Epithelial cell of esophagus (primary cell): ENCODE measurements at places on chromosomes 2 and 18.

DNA sequence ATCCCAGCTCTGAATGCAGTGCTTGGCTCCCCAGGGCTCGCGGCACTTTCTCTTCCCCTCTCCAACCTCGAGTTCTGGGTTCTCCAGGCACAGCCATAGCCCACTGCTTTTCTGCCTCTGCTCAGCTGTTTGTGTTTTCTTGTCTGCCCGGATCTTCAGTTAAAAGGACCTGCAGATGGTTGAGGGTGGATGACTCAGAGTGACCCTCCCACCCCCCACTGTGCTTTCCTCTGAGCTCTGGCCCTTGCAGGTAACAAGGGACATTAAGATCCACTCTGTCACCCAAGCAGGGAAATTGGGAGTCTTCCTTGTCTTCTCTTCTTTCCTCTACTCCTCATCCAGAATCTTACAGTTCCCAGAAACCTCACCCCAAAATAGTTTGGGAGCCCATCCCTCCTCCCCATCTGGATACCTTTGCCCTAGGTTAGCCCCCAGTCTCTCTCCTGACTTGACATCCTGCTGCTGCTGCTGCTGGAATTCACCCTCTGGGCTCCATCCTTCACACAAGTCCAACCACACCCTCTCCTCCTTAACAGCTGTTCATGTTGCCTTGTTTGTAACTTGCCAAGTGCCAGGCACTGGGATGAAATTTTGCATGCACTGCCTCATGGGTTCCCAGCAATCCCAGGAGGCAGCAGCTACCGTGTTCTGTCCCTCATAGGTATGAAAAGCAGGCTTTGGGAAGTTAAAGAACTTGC lies 157.9 kb upstream of the TTC39C start:
- peak; percentile 33 for DNase-seq

DNA sequence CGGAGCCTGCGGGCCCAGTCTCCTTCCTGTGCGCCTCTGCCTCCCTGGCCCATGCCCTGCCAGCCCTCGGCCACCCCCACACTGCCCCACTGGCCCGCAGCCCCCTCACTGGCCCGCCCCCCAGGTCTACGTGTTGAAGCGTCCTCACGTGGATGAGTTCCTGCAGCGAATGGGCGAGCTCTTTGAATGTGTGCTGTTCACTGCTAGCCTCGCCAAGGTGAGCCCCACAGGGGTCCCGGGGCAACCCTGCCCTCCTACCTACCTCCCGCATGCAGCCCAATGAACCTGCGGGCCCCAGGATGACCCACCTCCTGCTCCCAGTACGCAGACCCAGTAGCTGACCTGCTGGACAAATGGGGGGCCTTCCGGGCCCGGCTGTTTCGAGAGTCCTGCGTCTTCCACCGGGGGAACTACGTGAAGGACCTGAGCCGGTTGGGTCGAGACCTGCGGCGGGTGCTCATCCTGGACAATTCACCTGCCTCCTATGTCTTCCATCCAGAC lies 3.3 kb downstream of the CTDSP1 start:
- no peak for DNase-seq

DNA sequence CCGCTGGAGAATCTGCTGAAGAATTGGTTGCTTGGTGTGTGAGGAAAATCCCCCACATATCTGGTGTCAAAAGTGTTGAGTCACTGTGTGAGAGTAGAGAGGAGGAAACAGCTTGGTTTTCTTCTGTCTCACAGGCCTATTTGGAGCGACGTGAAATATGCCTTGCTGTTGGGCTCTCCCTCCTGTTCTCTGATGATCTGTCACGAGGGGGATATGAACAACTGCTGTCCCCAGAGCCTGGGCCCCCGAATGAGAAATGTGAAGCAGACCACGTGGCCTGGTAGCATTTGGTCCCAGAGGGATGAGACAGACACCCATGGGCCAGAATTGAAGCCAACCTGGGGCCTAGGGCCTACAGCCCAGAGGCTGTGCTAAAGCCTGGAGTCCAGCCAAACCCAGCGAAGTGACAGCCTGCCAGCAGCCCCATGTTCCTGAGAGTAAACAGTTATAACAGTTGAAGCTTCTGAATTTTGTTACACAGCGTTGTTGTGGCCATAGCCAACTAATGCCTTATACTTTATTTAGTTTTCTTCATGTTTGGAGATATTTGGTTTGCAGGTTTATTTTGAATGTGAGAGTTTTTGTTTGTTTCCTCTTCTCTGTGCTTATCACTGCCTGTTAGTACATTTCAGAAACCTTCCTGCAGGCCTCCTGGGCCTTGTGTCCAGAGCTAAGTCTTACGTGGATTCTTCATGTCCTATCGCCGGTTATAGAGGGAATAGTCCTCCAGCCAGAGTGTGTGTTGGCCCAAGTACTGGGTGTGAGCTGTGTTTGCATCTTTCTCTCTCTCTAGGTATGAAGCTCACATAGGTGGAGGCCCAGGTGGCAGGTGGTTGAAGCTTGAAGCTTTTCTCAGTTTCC lies 18.7 kb upstream of the COLEC12 start:
- DNase-seq, result no peak

- no peak for DNase-seq
Observed at GRCh38 chr2:127378720-127379119, 9.1 kb downstream of the MAP3K2 start.

GRCh38 chr2:110796716-110797301 lies 64.4 kb downstream of the ACOXL start:
- DNase-seq, result no peak

DNA sequence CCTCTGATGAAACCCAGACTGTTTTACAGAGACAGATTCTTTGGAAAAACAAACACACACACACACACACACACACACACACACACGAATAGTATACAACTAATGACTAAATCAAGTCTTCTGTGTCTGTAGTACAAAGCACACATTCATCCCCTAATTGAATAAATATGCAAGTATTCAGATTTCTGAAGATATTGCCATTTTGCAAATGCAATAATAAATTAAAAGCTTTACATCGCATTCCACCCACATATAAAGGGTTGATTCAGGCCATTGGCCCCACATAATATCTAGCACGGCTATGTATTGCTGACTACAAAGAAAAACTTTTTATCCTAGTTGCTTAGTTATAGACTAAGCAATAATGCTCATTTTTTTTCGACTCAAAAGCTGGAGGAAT lies 86.2 kb downstream of the PAX3 start:
- DNase-seq, result no peak

- peak; percentile 72 for DNase-seq
Observed at GRCh38 chr18:59696311-59697235, 650 bp downstream of the CCBE1 start.

DNA sequence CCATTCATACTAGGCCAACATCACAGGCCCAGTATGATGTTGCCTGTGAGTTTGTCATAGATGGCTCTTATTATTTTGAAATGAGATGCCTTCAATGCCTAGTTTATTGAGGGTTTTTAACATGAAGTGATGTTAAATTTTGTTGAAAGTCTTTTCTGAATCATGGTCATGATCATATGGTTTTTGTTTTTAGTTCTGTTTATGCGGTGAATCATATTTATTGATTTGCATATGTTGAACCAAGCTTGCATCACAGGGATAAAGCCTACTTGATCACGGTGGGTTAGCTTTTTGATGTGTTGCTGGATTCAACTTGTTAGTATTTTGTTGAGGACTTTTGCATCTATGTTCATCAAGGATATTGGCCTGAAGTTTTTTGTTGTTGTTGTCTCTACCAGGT lies 195.8 kb upstream of the FN1 start:
- DNase-seq, result no peak
